Posterior vena cava (tissue), 2 donors: ENCODE measurements at places on chromosomes 12 and 14. TPM values are rescaled to one million over a fixed set of nuclear protein-coding genes. Genes with fewer than 3 reads are reported as not detected.

TAS2R8 gene
- not detected for total RNA-seq

TNS2 gene
- total RNA-seq = 139 TPM

ESYT1 gene
- total RNA-seq = 113 TPM

DAO gene
- total RNA-seq = 0.28 TPM

NPFF gene
- not detected for total RNA-seq

MANSC1 gene
- total RNA-seq = 23.2 TPM

SYNJ2BP gene
- 33.7 TPM for total RNA-seq
